Fibroblast of skin of back (primary cell): ENCODE measurements at places on chromosomes 6 and 20.

GRCh38 chr6:132003516-132004178, 52.5 kb upstream of the CCN2 start:
- DNase-seq, result no peak

- peak; percentile 52 for DNase-seq
Measured at GRCh38 chr6:132259070-132259469, 142.2 kb downstream of the MOXD1 start.

DNA sequence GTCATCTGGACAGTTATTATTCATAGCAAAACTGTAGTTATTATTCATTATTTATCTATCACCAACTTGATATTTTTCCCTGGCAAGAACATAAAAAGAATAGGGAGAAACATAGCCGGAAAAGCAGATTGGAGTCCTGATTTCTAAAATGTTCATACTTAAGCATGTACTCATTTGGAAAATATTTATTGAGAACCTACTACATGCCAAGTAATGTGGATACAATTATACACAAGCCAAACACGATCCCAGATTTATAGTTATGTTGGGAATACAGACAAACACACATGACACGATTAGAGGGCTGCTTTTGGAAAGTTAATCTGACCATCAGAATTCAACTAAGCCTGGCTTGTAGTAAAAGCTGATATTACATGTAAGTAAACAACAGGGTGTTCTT, 30.7 kb downstream of the ARHGAP18 start:
- peak; percentile 70 for DNase-seq

- no peak for DNase-seq
Measured at GRCh38 chr20:15535863-15536262, 1037.4 kb downstream of the KIF16B start.
